ENCODE measurements at places on chromosomes 4 and X.

- DNase-seq, result no peak
Observed at GRCh38 chr4:3374011-3374645, 67.6 kb upstream of the HGFAC start.

- peak; percentile 69 for DNase-seq
Observed at GRCh38 chr4:104490770-104491480, 3.8 kb downstream of the CXXC4 start.

DNA sequence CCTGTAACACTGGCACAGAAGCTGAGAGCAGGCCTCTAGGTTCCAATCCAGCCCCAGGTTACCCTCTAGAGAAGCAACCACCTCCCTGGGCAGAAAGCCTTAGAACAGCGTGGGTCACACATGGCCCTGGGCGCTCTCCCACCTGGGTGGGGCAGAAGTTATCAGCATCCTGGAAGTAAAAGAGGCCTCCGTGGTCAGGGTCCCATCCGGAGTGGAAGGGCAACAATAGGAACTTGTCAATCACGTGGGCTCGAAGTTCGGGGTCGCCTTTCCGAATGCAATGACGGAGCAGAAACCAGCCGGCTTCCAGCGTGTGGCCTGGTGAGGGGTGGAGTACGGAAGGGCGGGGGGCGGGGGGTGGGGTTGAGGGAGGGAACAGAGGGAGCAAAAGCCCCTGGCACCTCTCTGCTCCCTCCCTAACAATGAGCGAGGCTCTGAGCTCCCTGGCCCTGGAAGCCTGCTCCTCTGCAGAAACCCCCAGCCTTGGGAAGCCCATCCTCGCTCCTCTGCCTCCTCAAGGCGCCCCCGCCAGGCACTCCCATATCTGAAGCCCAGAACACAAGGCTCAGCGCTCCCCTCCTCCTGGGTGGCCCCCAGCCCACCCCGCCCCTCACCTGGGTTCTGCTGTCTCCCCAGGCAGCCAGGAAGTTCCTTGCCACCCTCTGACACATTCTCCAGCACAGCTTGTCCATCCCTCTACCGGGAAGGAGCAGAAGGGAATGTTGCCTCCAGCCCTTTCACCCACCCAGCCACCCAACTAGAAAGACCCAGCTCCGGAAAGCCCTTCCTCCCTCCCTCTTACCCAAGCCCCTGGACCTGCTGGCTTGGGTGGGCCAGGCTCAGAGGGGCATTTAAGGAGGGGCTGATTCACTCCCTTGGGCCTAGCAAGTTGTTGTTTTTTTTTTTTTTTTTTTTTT lies 2.8 kb downstream of the RENBP start:
- DNase-seq, result no peak

DNA sequence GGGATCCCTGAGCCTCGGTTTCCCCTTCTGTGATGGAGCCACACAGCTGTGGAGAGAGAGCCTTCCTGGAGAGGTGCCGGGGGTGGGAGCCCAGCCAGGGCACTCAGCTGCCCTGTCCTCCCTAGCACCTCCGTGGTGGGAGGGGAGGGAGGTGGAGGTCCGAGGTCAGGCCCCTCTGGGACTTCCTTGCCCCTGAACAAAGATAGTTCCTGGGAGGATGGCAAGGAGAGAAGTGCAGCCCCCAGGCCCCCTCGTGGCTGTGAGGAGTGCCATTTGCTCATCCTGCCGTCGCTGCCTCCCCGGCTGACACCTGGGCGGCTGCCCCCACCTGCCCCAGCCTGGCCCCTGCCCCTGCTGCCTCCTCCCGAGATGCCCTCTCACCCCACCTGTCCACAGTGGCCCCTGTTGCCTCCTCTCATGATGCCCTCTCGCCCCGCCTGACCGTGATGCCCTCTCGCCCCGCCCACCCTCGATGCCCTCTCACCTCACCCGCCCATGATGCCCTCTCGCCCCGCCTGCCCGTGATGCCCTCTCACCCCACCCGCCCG lies 12.7 kb downstream of the DOK7 start:
- DNase-seq, result no peak

DNA sequence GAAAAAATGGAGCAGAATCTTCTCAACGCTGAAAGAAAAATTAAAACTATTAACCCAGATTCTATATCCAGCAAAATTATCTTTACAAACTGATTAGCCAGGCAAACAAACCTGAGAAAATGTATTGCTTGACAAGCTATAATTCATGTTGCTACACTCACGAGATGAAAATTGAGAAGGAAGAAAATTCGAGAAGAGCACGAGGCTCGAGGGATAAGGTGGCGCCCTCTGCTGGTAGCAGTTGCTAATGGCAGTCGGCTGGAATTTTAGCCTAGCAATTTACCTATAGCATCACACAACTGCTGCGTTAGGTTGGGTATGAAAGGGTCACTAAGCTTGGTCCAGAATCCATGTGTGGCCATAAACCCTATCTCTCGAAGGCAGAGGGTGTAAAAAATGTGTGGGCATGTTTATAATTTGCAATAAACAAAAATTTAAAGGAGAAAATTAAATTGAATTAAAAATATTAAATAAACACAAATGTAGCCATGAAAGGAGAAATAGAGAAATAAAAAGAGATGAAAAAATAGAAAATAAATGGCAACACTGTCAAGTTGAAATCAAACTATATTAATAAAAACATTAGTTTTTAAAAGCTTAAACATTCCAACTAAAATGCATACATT lies 126.6 kb downstream of the PPP4R3C start:
- peak; percentile 1 for DNase-seq

- DNase-seq, result no peak
Observed at GRCh38 chr4:128841402-128841801, 31.9 kb downstream of the JADE1 start.

DNA sequence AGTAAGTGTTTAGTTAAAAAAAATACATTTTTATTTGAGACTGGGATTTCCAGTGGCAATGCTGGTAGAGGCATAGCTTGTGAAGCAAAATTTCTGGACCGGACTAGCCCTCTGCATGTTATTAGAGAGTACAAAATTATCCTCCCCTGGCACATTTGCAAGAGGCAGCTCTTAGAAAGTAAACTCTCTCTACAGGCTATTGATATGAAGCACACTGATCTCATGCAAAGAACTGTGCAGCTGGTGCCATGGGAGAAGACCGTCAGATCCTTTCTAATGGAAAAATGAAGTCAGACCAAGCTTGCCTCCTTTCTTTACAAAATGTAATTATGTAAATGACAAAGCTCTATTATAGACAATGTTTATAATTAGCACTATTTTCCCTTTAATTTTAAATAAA lies 2717.2 kb downstream of the PCDH7 start:
- no peak for DNase-seq

GRCh38 chrX:110436523-110436922 lies 77.9 kb downstream of the RTL9 start:
- DNase-seq, result no peak

DNA sequence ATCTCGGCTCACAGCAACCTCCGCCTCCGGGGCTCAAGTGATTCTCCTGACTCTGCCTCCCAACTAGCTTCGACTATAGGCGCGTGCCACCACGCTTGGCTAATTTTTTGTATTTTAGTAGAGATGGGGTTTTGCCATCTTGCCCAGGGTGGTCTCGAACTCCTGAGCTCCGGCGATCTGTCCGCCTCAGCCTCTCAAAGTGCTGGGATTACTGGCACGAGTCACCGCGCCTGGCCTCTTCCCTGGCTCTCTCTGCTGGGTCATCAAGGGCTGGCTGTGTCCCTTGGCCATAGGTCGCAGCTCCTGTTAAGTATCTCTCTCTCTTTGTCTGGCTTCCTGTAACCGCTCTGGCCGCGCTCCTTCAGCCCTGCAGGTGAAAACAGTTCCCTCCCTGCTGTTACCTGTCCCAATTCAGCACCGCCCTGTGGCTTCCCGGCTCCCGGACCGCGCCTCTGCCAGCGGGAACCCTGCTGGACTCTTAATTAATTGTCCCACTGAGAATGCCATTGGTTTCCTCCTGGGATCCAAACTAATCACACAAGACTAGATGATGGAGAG lies 1.3 kb upstream of the RGS12 start:
- DNase-seq, result no peak

DNA sequence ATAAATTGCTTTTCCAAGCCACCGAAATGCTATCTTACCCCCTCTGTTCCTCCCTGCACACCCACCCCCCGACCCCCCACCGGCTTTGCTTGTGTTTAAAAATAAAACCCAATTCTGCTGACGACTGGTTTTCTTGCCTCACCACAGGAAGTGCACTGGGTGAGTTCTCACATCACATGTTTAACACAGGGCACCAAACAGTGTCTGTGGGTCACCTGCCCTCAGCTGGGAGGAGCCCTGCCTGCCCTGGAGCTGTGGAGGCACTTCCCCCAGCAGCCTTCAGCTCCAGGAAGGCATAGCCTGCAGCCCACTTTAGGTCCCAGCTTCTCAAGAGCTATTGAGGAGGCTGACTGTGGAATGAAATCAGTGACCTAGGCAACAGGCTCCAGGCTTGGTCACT lies 8.8 kb downstream of the TMEM255A start:
- no peak for DNase-seq

DNA sequence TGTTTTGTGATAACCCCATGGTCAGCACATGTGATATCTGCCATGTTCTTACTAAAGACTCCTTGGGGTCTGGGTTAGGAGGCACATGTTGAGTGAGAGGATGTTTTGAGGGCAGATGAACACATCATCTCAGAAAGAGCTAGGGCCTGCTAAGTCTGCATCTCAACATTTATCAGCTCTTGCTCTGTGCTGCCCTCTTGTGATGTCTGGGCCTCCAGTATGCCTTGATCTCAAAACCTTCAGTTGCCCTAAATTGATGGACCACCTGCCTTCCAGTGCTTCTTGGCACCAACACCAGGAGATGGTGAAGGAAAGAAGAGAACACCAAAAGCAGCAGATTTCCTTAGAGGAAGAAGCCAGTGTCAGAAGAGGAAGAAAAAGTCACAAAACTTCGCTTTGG lies 22.5 kb downstream of the MID1 start:
- DNase-seq, result peak; percentile 47

DNA sequence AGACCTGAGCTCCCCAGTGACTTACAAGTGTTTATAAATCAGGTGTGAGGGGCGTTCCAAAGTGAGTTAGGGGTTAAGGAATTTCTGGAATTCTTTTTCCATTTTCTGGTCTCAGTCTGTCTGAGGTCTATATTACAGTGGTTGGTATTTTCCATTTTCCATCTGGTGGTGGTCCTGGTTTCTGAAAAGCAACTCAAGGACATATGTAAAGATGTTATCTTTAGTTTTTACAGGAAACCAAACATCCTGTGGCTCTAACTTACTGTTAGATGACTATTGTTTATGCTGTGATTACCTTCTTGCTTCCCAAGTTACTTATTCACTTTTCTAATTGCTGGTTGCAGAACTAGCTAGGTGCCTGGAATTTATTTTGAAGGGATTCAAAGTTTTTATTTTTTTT lies 53.5 kb upstream of the IL21 start:
- DNase-seq, result no peak

GRCh38 chrX:10015723-10016518 lies 48.8 kb downstream of the CLDN34 start:
- DNase-seq, result no peak

DNA sequence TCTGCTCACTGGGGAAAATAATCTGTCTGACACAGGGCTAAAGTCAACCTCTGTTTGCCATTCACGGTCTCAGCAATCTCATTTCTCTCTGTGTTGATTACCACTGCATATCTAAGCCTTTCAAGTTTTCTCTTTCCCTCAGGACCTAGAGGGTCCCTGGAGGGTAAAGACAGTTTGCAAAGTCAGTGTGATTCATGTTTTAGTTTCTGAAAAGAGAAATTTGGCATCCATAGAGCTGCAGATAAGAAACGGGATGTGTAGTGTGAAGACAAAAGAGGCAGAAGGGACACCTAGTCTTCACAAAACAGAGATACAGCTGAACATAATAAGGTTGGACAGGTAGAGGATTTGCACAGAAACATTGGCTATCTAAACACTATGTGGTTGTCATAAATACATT lies 34.5 kb upstream of the KDR start:
- no peak for DNase-seq

- peak; percentile 60 for DNase-seq
Observed at GRCh38 chr4:170089274-170089667, 485 bp downstream of the AADAT start.

DNA sequence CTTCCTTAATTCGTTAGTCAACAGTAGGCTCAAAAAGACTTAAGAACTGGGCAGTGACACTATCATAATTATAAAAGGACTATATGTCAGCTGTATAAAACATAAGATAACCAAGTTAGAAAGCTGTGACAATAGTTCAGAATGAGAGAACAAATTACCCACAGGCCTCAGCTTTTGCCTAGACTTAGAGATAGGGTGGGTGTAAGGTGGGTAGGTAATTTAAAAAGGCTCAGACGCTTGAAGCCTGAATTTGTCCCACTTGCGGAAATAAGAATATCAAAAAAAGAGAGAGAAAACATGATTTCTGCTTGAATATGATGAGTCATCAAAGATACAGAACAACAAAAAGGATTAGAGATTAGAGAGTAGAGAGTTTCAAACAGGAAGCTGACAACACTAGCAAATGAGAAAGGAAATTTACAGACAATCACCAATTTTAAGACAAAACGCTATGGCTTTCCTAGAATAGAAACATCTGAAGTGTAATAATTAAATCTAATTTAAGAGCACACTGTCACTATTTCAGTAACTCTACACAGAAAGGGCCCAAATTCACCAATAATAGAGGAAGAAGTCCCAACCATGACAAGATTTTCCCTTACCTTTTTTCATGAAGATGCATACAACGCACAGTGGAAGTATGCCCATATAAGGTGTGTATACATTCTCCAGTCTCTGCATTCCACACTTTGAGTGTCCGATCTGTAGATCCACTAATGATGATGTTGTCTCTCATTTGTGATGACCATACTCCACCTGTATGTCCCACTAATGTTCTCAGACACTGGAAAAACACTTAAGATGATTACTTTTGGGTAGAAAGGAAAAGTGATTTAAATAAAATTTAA lies 208.1 kb downstream of the FBXW7 start:
- no peak for DNase-seq

DNA sequence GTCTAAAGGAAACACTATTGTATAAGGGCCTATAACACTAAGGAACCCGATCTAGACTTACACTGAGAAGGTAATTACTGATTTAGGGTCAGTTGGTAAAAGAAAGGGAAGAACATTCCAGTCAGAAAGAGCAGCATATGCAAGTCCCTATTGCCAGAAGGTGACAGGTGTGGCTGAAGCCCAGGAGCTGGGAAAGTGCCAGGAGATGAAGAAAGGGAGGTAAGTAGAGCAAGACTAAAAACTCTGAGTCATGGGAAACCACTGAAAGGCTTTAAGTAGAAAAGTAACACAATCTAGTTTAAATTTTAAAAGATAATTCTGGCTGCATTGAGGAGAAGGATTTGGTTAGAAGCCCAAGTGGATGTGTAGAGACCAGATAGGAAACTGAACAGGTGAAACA lies 77.7 kb upstream of the INTU start:
- DNase-seq, result no peak

GRCh38 chr4:187286525-187286924 lies 562.9 kb upstream of the FAT1 start:
- no peak for DNase-seq

GRCh38 chrX:120459309-120459708 lies 9.8 kb downstream of the LAMP2 start:
- DNase-seq, result no peak

DNA sequence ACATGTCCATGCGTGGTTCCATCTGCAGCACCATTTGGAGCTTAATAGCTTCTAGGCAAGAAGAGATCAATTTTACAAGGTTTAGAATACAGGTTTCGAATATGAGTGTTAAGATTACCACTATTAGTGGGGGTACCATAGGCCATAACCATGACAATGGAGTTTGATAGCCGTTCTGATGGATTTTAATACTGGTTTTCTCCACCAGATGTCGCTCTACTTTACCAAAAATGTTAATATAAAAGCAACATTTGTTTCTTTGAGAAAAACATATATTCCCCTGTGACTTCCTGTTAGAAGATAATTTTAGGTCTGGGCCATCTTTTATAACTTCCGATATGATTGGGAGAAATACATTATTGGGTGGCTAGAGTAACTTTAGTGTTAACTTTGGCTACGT lies 499.7 kb upstream of the POU3F4 start:
- DNase-seq, result no peak
